Hair follicle dermal papilla cell (primary cell): ENCODE measurements at places on chromosomes 11 and 22. TPM values are rescaled to one million over a fixed set of nuclear protein-coding genes. Genes with fewer than 3 reads are reported as not detected.

The CSF2RB gene
- total RNA-seq: 0.24 TPM in 1 of 2 replicates, not detected in the other

The GAL3ST1 gene
- not detected in 2 replicates for total RNA-seq

The AIP gene
- total RNA-seq: 50.3 and 58.9 TPM in 2 replicates

The MFRP gene
- under 0.01 and 0.12 TPM in 2 replicates for total RNA-seq

The MMP12 gene
- 0.97 and 9.8 TPM in 2 replicates for total RNA-seq

The BDNF gene
- total RNA-seq: 13.1 and 33.3 TPM in 2 replicates

The BTG4 gene
- 0.24 and 0.32 TPM in 2 replicates for total RNA-seq
